Activated CD8-positive, alpha-beta T cell treated with anti-CD3 and anti-CD28 coated beads, Interleukin-2, amount 10 ng/mL, durations not matched to agents 7 days and 5 days (primary cell): ENCODE measurements at places on chromosomes 6 and 20. TPM values are rescaled to one million over a fixed set of nuclear protein-coding genes. Genes with fewer than 3 reads are reported as not detected.

Gene SLC4A11
- total RNA-seq, result 2.8 TPM

Gene KLHDC3
- total RNA-seq, result 76.0 TPM

DNA sequence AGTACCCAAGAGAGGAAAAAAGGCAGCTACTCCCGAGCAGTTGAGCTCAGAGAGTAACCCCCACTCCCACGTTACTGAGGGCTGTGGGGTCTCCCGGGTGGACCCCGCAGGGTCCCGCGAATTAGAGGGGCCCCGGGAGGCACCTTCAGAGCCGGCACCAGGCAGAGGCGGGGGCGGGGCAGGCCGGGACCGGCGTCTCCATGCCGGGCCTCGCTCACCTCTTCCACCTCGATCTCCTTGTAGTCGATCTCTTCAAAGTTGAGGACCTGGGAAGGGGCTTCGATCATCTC lies 381 bp downstream of the MAP3K7 start:
- H3K4me3 ChIP-seq, result peak overlapping the region; percentile 90
- H3K27me3 ChIP-seq, result peaks cover 19% of the 10 kb centered on the region
- peaks cover 12% of the 10 kb centered on the region for H3K36me3 ChIP-seq
- DNase-seq, result peak; percentile 50

- peaks cover 5% of the 10 kb centered on the region for H3K4me1 ChIP-seq
- no peak overlapping the region for H3K27ac ChIP-seq
- H3K4me3 ChIP-seq, result no peak overlapping the region
- no peaks in the 10 kb centered on the region for H3K36me3 ChIP-seq
- H3K27me3 ChIP-seq, result no peaks in the 10 kb centered on the region
Observed at GRCh38 chr20:44690781-44691423, 24.3 kb upstream of the CCN5 start.

Gene NCOA5
- 30.3 TPM for total RNA-seq

Gene FKBP1C
- 2.2 TPM for total RNA-seq

GRCh38 chr6:120908767-120909166 lies 425.5 kb downstream of the TBC1D32 start:
- no peaks in the 10 kb centered on the region for H3K36me3 ChIP-seq
- no peaks in the 10 kb centered on the region for H3K27me3 ChIP-seq
- H3K4me1 ChIP-seq, result no peaks in the 10 kb centered on the region
- H3K27ac ChIP-seq, result no peak overlapping the region
- no peak for DNase-seq

- no peaks in the 10 kb centered on the region for H3K36me3 ChIP-seq
- no peak for DNase-seq
- H3K27ac ChIP-seq, result no peak overlapping the region
- no peaks in the 10 kb centered on the region for H3K4me1 ChIP-seq
- no peak overlapping the region for H3K4me3 ChIP-seq
Observed at GRCh38 chr6:83696674-83697073, 12.2 kb downstream of the SNAP91 start.

DNA sequence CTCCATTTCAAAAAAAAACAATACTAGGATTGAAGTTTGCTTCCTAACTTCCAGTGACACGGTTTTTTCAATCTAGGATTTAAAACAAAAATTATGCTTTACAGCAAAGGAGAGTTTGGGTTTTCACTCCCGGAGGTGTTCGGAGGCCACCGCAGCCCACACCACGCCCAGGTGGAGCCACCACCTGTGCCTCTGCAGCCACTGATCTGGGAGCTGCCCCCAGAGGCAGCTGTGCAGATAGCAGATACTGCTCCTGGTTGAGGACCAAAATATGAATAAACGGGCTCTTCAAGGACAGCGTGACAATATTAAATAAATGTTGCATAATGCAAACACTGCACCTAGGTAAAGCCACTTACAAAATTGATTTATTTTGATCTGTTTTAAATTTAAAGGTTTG lies 30.2 kb downstream of the DLL1 start:
- no peaks in the 10 kb centered on the region for H3K36me3 ChIP-seq
- DNase-seq, result no peak
- no peak overlapping the region for H3K4me3 ChIP-seq
- H3K27me3 ChIP-seq, result peaks cover 31% of the 10 kb centered on the region

Gene IP6K3
- not detected for total RNA-seq

GRCh38 chr20:36969478-36970186 lies 18.1 kb upstream of the SAMHD1 start:
- DNase-seq, result peak; percentile 59
- peaks cover 20% of the 10 kb centered on the region for H3K36me3 ChIP-seq
- H3K27ac ChIP-seq, result peak overlapping the region; percentile 78

Gene ADGRB3
- total RNA-seq, result not detected

DNA sequence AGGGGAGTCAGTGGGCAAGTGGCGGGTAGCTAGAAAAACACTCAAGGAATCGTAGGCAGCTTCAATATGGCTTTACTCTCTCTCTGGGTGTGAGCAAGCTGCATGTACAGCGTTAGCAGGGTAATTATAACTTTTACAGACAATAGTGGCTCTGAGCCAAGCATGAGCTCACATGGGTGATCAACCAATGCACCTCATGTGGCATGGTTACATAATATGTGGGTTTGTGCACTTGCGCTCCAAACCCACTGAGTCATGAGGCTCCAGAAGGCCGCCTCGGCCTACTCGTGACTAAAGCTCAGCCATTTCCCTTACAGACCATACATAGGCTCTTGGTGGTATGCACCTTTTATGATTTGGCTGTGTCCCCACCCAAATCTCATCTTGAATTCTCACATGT lies 78.4 kb upstream of the FBXL4 start:
- H3K27ac ChIP-seq, result no peak overlapping the region
- no peak overlapping the region for H3K4me3 ChIP-seq
- H3K36me3 ChIP-seq, result peaks cover 4% of the 10 kb centered on the region
- DNase-seq, result no peak
- H3K27me3 ChIP-seq, result no peaks in the 10 kb centered on the region

GRCh38 chr6:19986691-19987438 lies 149.7 kb downstream of the ID4 start:
- no peaks in the 10 kb centered on the region for H3K36me3 ChIP-seq
- H3K27me3 ChIP-seq, result no peaks in the 10 kb centered on the region
- no peaks in the 10 kb centered on the region for H3K4me1 ChIP-seq
- H3K4me3 ChIP-seq, result no peak overlapping the region

- no peak for DNase-seq
- no peak overlapping the region for H3K27ac ChIP-seq
- H3K36me3 ChIP-seq, result peaks cover 49% of the 10 kb centered on the region
- H3K27me3 ChIP-seq, result no peaks in the 10 kb centered on the region
Observed at GRCh38 chr20:37790900-37791299, 97.1 kb downstream of the CTNNBL1 start.

DNA sequence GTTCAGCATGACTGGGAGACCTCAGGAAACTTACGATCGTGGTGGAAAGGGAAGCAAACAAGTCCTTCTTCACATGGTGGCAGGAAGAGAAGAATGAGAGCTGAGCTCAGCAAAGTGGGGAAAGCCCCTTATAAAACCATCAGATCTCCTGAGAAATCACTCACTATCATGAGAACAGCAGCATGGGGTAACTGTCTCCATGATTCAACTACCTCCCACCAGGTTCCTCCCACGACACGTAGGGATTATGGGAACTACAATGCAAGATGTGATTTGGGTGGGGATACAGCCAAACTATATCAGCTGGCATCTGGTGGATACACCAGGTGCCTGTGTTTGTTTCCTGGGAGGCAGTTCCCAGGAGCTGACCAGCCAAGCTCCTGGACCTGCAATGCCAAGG lies 4.9 kb downstream of the DDO start:
- H3K36me3 ChIP-seq, result no peaks in the 10 kb centered on the region
- H3K4me1 ChIP-seq, result no peaks in the 10 kb centered on the region
- H3K27me3 ChIP-seq, result no peaks in the 10 kb centered on the region
- DNase-seq, result no peak
- H3K4me3 ChIP-seq, result no peak overlapping the region

Gene SMPDL3A
- not detected for total RNA-seq

Gene F13A1
- total RNA-seq, result not detected

GRCh38 chr20:20060234-20060998 lies 8.1 kb downstream of the CFAP61 start:
- no peak for DNase-seq
- H3K4me3 ChIP-seq, result no peak overlapping the region
- no peak overlapping the region for H3K27ac ChIP-seq

Gene NKAIN2
- not detected for total RNA-seq

Gene XRN2
- total RNA-seq, result 54.4 TPM
